ENCODE measurements at places on chromosomes 4 and X.

DNA sequence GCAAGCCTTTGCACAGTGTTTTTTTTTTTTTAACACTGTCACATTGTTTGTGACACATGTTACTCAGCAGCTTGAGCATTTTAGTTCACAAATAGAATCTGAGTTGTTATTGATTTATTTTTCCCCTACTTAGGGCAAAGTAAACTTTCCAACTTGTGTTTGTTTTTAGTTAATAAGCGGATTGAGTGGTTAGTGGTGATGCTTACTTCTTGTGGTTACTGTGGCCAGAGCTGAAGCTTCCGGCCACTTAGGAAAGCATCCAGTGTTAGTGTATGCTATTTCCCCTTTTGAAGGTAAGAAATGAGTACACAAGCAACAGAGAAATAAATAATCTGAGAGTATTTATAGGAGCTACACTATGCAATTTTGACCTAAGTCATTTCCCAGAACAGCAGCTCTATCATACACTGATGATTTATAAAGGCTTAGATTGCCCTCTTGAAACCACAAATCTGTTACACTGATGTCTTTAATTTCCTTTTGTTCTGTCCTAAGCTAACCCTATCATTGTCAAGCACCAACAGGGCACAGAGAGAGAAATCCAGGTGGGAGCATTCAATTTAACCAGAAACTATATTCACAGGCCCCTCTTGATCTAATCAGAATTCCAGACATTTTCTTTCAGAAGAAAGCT lies 2464.6 kb downstream of the PCDH7 start:
- no peak for DNase-seq

DNA sequence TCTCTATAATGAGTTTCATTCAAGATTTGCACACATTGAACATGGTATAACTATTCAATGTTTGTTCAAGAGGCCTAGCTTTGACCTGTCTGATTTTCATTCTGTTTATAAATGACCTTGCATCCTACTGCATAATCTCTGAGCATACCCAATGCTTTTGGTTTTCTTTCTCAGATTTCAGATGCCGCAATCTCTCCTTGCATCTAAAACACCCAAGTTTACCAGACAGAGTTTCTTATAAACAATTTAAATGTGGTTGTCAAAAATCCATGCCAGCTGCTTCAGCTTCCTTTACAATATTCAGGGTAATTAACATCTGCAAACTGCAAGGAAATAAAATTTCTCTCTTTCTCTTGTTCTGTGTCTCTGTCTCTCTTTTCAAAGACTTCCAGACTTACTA lies 123.0 kb upstream of the PCDH18 start:
- no peak for DNase-seq

DNA sequence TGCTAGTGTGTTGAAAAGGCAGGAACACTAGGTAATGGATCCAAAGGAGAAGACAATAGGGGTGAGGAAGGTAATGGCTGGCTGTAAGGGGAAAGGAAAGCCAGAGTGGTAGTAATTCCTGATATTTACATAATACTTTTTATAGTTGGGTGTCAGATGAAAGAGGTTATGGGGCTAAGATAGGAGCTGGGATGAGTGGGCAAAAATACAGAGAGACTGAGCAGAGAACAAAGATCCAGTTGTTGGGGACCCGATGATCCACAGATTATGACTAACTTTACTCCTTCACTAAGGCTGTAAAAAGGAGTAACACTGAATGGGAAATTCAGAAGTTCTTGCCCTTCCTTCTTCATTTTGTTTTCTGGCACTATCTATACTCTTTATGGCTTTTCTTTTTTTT lies 138.2 kb downstream of the KLHL13 start:
- DNase-seq: no peak

DNA sequence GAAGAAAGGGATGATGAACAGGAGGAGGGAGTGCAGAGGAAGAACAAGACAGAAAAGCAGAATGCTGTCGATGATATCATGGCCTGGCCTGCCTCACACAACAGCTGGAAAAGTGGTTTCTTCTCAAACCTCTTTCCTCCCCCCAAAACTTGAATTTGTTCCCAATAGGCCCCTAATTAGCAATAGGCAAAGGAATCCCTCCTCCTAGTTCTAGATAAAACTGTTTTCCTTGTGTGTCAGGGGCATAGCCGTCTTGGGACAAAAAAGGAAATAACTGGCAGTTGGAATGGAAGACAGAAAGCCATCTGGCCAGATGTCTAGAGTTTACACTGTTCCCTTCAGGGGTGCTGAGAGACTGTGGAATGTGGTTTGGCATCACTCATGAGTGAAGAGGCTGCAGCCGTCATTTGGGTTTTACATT lies 177.8 kb upstream of the C1QTNF7 start:
- DNase-seq: no peak

GRCh38 chrX:30230395-30230794 lies at the start of gene MAGEB3:
TSS of gene MAGEB3 (plus strand) at chrX:30230657. CDS start at chrX:30235925, 5,268 bp downstream.
- DNase-seq: no peak

DNA sequence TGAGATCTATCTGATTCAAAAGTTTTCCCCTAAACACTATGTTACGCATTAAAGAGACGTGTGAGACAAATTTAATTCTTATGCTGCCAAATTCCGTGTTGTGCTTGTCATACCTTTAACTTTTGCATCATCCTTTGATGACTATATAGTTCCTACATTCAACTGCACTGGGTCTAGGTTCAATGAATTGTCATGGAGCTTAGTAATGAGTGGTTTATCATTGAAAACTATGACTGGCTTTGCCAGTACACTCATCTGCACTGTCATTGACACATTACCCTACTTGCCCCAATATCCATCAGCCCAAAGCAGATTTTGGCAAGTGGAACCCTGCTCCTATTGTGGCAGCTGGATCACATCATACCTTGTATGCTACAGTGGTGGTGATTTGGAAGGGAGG lies 882.9 kb upstream of the SLIT2 start:
- no peak for DNase-seq

DNA sequence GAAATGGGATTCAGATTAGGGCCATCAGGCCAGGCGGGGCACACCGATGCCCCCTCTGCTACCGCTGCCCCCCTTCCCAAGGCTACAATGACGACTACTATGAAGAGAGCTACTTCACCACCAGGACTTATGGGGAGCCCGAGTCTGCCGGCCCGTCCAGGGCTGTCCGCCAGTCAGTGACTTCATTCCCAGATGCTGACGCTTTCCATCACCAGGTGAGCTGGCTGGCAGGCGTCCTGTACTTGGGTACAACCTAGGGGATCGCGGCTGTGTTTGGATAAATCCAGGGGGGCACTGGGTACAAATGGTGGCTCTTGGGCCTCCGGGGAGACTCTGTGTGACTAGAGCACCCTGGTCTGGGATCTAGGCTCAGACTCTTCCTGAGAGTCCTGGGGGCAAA lies 1.1 kb downstream of the EMD start:
- DNase-seq: no peak

- DNase-seq: no peak
Observed at GRCh38 chr4:83748711-83749110, 212.8 kb downstream of the GPAT3 start.

DNA sequence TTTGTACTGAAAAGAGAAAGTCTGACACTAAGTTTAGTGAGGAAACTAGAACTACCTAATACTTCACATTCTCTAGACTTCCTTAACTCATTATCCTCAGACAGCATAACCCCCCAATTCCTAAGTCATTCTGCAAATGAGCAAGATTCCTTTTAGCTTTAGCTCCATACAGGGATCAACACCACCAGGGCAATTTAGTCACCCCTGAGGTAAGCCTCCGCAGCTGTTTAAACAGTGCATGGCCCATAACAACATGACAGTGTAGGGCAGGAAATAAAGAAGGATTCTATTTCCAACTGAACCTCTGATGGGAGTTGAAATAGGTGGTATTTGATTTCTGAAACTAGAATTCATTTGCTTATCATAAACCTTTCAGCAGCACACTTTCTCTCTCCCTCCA lies 112.8 kb upstream of the DKK2 start:
- no peak for DNase-seq

DNA sequence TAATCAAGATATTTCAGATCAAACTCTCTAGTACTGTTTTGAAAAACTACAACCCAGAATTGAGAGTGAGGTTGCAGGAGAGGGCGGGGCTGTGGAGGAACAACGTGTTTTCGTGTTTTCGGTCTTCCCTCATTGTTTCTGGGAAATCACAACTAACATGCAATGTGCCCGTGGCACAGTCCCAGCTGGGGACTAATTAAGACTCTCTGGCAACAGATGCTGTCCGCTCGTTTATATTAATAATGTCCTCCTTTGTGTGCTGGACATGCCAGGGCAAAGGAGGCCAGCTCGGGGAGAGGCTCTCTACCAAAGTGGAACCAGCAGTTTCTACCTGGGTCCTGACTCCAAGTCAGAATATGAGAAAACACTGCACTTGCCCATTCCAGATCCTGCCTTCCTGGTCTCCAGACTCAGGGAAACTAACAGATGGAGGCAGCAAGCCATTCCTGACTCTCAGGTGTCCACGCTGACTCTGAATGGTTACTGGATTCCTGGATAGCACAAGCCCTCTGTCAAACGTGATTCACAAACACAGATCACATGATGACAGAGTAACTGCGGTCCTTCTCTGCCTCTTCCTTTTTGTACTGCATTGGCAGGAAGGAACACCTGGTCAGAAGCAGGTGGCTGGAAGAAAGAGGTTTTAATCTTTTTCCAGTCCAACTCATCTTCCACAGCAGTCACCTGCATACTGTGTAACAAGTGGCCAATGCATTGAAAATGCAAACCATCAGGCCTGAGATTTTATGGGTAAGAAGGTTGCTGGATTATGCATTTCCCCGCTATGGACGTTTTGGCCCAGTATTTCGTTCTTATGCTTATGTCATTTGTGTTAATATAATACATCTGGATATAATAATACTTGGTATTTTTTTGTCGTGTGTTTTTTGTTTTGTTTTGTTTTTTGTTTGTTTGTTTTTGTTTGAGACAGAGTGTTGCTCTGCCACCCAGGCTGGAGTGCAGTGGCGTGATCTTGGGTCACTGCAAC lies 65.0 kb downstream of the COQ2 start:
- peak; percentile 55 for DNase-seq

- no peak for DNase-seq
Observed at GRCh38 chr4:110484029-110484428, 8.1 kb downstream of the ENPEP start.

DNA sequence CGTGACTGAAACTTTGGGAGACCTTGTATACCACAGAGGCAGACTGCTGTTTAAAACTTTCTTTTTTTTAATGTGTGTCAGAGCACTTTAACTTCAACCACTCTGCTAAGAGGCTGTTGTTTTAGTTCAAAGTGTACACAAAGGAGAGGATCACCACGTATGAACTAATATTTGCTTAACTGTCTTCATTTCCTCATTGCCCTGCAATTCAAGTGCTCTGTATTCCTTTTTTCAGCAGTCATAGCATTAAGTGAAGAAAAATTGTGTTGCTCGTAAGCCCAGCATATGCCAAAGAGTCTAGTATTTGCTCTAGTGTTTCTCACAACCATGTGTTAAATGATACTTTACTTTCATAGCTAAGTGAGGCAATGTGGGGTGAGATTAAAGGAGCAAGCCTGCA lies 63.0 kb upstream of the HHIP start:
- DNase-seq: no peak

GRCh38 chrX:134658002-134658759 lies at the start of gene PLAC1:
TSS of gene PLAC1 (minus strand) at chrX:134658471. CDS start at chrX:134566682, 91,789 bp downstream.
- no peak for DNase-seq

- no peak for DNase-seq
Observed at GRCh38 chr4:3287271-3287971, 5.4 kb upstream of the RGS12 start.

- DNase-seq: no peak
Observed at GRCh38 chrX:53122013-53122412, 28.1 kb downstream of the KANTR start.

GRCh38 chr4:105002278-105002677 lies 144.4 kb upstream of the TET2 start:
- DNase-seq: no peak

DNA sequence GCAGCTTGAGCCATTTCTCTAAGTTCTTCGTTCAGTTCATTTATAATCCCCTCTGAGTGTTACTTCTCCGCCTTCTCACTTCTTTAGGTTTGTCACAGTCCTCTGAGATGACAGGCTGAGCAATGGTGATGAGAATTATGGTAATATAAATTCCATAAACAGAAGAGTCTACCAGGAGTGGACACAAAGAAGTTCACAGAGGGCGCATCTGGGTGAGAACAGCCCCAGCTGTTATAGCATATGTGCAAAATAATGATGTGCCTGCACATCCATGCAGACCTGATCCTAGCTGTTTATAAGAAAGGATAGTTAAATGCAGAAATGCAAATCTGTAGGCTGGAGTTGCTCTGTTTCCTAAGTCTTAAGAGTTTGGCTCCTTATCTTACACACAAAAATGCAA lies 377.5 kb downstream of the KCNIP4 start:
- DNase-seq: no peak

DNA sequence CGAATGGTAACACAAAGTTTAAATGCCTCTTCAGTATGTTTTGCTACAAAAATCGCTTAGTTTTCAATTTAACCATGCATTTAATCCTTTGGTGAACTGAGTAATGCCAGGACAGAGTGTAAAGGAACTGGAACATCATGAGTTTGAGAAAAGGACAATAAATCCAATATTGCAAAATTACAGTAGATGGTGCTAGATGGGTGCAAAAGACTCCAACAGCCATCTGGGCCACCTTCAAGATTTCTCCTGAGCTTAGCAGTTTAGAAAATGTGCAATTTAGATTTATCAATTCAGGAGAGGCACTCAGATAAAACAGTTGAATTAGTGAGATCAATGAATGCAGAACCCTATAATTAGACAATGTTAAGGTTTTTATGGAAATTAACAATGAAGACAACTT lies 33.2 kb upstream of the MID1IP1 start:
- no peak for DNase-seq
